ENCODE measurements at places on chromosomes 3 and 15.

GRCh38 chr3:185164428-185165217, 11.8 kb upstream of the C3orf70 start:
- DNase-seq, result no peak

GRCh38 chr3:193016437-193016901, 98.8 kb upstream of the MB21D2 start:
- DNase-seq, result no peak

DNA sequence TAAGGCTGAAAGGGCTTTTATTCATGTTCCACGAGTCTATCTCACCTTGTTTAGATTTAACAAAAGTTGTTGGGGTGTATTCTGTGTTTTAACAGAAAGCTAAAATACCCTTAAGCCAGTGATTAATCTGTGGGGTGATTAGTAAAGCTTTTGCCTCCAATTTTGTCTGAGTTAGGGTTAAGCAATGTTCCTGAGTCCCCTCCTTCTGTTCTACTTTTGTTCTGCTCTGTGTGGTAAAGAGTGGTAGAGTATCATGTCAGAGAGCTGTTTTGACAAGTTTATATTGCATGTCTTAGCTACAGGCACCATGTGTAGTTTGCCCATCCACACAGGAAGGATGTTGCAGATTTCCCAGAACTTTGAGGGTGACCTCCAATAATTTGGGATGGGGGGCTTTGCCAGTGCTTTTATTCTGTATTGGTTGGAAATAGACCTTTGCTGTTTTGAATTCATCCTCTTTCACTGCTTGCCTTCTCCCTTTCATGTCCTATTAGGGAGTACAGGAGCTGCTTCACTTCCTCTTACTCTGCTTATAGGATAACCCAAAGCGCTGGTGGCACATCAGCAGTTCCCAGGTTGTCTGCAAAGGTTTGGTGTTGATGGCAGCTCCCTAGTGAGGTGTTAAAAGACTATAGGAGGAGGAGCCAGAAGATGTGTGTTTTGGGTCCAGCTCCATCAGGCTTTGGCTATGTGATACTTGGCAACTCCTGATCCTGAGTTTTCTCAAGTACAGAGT, 7.4 kb downstream of the PDE8A start:
- no peak for DNase-seq

DNA sequence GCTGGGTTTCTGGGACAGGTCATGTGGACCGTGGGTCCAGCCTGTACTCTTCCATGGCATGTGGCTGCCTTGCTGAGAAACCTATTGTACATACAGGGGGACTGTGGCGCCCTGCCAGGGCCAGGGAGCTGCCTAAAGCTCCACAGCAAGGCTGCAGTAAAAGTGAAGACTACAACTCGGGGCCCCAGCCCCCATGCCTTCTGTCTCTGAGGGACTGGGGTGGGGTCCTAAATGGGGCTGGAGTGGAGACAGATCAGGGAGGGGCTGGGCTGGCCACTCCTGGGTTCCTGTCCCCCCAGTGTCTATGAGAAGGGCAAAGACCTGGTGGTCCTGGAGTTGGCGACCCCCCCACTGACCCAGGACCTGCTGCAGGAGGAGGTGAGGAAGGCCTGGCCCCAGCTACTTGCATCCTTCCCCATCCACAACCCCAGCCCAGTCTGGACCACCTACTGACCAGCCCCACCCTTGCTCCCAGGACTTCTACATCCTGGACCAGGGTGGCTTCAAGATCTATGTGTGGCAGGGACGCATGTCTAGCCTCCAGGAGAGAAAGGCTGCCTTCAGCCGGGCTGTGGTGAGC, 7.3 kb downstream of the VILL start:
- DNase-seq, result no peak

DNA sequence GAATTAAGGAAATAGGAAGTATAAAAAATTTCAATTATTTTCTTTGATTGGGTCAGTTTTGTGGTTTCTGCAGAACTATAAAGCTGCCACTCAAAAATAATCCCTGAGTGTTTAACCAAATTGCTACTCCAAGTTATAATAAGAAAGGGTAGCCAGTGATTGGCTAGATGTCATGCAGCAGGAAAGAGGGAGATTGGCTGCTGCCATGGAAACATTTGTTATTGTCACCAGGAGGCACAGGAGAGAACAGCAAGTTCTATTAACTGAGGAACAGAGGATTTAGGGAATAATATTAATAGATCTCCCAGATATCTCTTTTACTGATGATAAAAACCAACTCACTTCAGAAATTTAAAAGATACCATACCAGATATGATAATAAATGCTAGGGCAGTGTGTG, 42.6 kb downstream of the CLDN1 start:
- DNase-seq, result no peak

- no peak for DNase-seq
Observed at GRCh38 chr3:117052395-117052794, 342.8 kb downstream of the TUSC7 start.

GRCh38 chr15:27951191-27951890, 147.8 kb downstream of the OCA2 start:
- no peak for DNase-seq

- no peak for DNase-seq
Observed at GRCh38 chr15:29039466-29040369, 153.9 kb downstream of the APBA2 start.

DNA sequence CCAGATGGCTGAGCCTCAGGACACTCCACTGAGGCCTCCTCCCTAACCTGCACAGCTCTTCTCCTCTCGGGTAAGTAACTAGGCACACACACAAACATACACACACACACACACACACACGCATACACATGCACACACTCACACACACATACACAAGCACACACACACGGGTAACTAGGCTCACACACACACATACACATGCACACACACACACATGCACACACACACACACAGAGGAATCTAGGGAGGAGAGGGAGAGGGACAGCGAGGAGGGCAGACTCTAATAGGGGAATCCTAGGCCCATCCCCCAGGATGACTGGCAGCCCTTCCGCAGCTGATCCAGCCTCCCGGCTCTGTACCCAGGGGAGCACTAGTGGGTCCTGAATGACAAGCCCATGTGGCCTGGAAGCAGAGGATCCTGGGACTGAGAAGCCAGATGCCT, 177.4 kb upstream of the LINGO1 start:
- DNase-seq, result no peak

DNA sequence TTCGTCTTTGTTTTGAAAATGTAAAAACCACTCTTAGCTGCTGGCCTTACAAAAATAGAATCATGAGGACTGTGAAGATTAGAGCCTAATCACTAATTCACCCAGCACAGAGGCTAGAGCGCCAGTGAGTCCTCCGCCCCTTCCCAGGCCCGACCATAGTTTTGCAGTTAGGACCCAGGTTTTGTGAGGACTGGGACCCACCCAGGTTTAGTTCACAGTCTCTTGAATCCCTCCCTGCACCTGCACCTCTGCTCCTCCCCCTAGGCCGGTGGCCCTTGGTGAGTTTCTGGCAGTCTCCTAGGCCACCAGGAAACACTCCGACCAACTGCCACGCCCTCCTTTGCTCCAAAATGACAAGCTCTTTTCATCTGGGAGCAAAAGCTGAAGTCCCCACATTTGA, 136.0 kb upstream of the CCDC54 start:
- DNase-seq, result no peak

- no peak for DNase-seq
Observed at GRCh38 chr3:180979961-180980360, 9.6 kb downstream of the DNAJC19 start.

GRCh38 chr15:61661791-61662190, 398.5 kb downstream of the VPS13C start:
- DNase-seq, result no peak

- no peak for DNase-seq
Observed at GRCh38 chr3:38578551-38578950, 70.9 kb downstream of the SCN5A start.

- DNase-seq, result no peak
Observed at GRCh38 chr3:16474216-16474615, 39.3 kb downstream of the RFTN1 start.

DNA sequence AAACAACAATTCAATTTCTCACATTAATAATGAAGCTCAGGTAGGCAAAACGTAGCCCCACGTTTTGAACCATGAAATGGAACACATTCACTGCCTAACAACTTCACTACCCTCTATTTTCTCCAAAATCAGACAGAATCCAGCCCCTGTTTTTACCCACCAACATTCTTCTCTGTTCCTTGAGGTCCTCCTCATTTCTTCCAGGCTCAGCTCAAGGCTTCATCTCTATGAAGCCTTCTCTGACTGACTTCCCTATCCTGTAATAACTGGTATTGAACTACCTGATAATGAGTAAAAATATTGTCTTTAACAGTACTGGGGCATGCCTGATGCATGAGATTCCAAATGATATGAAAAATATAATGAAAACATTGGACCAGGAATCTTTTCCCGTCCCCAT, 2.2 kb downstream of the TFRC start:
- DNase-seq, result no peak

- no peak for DNase-seq
Observed at GRCh38 chr3:23739536-23739935, 66.2 kb upstream of the UBE2E1 start.

DNA sequence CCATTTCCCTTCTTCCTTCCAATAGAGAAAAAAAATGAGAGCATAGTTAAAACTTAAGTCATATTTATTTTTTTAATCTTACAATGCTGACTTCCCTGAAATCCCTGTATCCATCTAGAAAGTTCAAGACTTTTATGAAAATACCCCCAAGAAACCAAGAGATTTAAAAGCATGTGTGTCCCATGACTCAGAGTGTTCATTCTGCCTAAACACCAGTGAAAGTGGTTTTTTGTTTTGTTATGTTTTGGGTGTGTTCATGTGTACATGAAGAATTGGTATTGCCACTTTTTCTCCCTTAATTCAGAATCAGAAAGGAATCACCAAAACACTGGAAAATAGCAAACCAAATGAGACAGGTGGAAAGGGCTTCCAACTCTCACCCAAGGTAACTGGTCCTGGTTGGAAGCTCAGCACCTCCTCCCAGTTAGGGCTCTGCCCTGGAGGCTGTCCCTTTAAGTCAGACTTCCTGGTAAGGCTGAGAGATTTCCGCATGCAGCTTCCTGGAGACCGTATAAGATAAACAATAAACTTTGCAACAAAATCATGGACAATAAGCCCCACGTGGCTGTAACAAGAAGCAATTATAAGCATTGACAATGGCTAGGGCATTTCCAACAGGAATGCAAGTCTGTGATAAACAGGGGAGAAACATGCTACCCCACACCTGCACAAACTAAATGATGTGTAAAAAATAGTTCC, 121.9 kb upstream of the ARHGEF3 start:
- no peak for DNase-seq

DNA sequence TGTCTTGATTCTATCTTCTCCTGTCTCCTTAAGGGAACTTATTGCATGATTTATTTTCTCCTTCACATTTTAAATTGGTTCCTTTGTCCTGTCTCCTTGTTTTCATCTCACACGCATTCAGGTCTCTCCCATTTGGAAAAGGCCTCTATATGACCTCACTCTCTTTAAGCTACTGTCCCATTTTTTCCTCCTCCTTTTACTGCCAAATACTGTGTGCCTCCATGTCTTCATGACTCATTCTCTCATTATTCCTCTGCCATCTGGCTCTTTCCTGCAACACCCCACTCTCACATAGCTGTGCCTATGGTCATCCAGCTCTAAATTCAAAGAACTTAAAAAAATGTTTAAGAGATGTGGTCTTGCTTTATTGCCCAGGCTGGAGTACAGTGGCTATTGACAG, 48.0 kb downstream of the TYRO3 start:
- no peak for DNase-seq

DNA sequence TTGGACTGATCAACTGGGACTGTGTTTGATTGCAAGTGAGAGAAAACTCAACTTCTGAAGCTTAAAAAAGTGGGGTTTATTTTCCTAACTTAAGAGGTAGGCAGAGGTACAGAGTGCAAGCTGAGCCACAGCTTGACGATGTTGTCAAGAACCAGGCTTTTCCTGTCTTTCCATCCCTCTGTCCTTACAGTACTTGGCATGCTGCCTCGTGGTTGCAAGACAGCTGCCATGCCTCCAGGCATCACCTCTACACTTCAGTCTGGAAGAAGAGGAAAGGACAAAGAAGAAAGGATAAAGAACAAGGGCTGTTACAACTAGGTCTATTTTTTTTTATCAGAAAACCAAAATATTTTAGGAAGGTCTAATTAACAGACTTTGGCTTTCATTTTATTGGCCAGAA, 51.8 kb upstream of the GALNT15 start:
- DNase-seq, result no peak

GRCh38 chr3:9970020-9970652, 16.5 kb downstream of the EMC3 start:
- DNase-seq, result no peak

DNA sequence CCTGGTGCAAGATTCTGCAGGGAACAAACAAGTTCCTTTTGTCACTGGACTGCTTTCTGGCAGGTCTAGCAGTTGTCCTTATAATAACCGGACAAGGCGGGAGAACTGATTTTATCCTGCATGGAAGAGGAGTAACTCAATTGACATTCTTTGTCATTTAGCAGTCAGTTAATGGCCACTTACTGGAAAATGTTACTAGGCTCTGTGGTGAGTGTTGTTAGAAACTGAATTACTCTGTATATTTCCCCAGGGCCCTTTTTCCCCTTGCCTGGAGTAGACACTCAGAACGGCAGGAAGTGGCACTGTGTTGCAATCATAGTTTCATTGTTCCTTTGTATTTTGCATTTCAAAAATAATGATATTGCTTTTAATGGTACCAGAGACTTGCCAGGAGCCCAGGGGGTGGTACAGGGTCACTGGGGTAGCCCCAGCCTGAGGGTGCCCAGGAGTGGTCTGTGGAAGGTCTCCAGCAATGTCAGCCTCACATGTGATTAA, 318.6 kb upstream of the LRRFIP2 start:
- no peak for DNase-seq

DNA sequence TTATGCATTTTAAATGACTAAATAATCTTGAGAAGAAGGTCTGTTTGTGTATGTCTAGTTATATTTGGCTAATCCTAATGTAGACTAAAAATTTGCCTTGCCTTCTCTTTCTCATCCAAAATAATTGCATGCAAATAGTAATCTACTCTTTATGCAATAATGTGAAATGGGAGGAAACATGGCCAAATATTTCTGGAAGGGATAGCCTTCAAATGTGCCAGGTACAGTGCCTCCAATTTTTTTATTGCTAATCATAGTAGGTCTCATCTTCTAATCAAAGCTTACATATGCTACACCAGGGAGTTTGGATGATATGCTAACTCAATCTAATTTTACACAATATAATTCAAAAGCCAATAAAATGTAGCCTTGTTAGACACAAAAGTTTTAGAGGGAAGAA, 911.3 kb downstream of the NAALADL2 start:
- no peak for DNase-seq

GRCh38 chr3:11699083-11699427, 55.3 kb upstream of the VGLL4 start:
- DNase-seq, result no peak

DNA sequence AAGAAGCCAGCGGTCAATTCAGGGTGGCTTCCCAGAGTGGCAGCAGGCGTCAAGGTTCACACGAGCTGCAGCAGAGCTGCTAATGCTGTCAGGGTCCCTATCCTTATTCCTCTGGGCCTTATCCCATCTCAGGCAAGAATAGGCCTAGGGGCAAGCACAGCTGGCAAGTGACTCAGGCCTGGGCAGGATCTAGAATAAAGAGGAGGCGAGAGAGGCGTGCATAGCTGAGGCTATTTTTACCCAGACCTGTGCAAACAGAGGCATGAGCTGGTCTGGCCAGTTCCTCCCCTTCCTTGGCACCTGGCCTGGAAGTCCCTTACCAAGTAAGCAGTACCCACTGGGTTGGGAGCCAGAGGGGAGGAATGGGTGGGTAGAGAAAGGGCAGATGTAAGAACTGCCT, 12.2 kb upstream of the VIPR1 start:
- DNase-seq, result no peak

Measured in stimulated activated CD4-positive, alpha-beta T cell treated with anti-CD3 and anti-CD28 coated beads, Interleukin-4, amount 100 ng/mL, for 1 hour (primary cell).